Cerebellar cortex (tissue), 1 donor: ENCODE measurements at places on chromosomes 3 and 15.

DNA sequence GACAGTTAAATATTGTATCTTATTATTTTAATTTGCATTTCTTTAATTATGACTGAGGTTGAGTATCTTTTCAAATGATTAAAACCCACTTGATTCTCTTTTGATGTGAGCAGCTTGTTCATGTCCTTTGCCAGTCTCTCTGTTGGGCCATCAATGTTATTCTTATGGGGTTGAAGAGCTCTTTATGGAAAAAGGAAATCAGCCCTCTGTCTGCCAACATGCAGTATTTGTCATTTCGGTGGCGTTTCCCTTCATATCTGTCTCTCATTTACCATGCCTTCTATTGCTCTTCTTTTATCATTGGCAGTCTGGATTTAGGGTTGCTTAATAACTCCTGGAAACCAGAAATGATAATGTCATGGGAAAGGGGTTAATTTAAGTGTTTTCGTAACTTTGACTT is 340.7 kb upstream of the DNAJC19 start:
- DNase-seq, result no peak

- no peak for DNase-seq
Measured at GRCh38 chr3:171178714-171179113, 152.2 kb upstream of the SLC2A2 start.

DNA sequence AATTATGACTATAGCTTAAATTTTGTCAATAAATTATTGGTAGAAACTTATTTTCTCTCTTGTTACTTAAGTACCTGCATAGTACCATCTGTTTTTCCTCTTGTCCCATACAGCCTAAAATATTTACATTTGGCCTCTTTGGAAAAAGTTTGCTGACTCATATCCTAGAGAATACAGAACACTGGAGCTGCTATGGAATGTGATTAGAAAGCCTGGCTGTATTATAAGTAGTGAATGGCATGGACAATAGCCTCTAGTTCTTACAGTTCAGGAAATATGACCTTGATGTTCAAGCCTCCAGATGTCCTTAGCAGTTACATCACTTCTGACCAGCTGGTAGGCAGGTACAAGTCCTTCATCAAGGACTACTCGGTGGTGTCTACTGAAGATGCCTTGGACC is 28.3 kb downstream of the ST8SIA2 start:
- no peak for DNase-seq

DNA sequence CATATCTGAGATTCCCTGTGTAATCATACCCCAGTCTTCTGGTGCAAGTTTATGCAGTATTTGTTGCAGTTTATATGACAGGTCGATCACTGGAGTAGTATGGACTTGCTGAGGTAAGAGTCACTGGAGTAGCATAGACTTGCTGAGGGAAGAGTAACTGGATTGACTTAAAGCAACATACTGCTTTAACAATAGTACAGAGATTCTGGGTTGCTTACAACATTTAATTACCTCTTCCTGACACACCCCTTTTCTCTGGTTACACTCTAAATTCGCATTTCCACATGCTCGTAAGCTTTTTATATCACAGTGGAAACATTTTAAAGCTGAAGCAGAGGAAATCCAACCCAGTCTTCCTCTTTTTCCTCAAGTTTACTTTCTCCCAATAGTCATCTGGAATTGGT is 11.8 kb downstream of the AAGAB start:
- no peak for DNase-seq

- DNase-seq, result no peak
Measured at GRCh38 chr3:146390957-146391356, 78.4 kb downstream of the PLSCR2 start.

GRCh38 chr15:74314795-74315438 is 52.5 kb downstream of the CYP11A1 start:
- no peak for DNase-seq

DNA sequence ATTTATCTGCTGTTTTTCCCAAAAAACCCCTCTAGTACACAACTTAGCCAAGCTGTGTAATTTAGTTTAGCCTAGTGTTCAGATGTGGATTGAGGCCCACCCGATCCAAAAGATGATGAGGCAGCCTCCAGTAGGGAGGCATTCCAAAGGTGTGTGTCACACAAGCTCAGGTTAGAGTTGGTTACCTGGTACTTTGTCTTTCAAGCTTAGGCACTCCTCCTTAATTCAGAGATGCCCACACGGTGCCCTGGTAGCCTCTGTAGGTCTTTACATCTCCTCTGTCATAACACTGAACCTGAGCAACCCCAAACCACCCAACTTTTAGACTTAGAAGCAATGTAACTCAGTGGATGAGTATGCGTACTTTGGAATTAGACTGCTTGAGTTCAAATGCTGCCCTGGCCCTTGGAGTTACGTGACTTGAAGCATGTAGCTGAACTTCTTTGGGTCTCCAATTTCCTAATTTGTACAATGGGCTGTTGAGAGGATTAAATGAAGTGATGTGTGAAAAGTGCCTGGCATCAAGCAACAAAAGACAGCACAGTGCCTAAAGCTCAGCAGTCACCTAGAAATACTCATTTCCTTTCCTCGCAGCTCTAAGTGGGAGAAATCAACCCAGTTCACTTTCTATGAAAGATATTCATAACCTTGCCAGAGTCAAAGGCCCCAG is 284.6 kb upstream of the RARB start:
- DNase-seq, result no peak

DNA sequence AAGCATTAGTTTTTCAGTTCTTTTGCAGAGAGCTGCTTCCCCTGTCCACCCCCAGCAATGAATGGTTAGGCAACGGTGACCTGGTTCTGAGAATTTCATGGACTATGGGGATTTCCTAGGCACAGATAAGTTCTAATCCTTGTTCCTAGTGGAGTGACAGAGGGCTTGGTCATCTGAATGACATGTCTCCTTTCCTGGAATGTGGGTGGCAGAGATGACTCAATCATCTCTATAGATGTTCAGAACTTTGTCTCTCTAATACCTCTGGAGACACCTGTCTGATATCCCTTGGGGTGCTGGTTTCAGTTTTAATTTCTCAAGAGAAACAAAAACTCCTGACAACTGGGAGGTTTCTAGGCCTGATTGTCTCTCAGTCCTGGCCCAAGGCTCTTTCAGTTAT is 10.4 kb downstream of the PLA2G4E start:
- DNase-seq, result no peak

- peak; percentile 49 for DNase-seq
Measured at GRCh38 chr3:42701371-42702065, 1.1 kb downstream of the HHATL start.

- DNase-seq, result no peak
Measured at GRCh38 chr3:121998030-121998580, 23.9 kb downstream of the ILDR1 start.
